ENCODE measurements at places on chromosomes 11 and 22.

GRCh38 chr11:4066910-4067309, 27.7 kb upstream of the RRM1 start:
- DNase-seq: peak; percentile 13

DNA sequence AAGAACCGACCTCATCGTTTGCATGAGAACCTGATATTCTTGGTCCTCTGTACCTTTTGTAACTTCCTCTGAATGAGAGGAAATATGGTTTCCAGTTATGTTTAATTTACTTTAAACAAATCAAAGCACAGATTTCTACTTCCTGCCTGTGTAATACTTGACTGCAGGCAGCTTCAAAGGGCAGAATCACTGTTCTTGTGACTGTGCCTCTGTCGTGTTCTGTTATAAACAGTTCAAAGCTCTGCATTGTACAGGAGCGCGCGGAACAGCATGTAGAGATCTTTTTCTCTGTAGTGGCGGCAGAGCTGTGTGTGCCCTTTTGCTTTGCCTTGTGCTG, 73.2 kb upstream of the CLDN5 start:
- DNase-seq: no peak

DNA sequence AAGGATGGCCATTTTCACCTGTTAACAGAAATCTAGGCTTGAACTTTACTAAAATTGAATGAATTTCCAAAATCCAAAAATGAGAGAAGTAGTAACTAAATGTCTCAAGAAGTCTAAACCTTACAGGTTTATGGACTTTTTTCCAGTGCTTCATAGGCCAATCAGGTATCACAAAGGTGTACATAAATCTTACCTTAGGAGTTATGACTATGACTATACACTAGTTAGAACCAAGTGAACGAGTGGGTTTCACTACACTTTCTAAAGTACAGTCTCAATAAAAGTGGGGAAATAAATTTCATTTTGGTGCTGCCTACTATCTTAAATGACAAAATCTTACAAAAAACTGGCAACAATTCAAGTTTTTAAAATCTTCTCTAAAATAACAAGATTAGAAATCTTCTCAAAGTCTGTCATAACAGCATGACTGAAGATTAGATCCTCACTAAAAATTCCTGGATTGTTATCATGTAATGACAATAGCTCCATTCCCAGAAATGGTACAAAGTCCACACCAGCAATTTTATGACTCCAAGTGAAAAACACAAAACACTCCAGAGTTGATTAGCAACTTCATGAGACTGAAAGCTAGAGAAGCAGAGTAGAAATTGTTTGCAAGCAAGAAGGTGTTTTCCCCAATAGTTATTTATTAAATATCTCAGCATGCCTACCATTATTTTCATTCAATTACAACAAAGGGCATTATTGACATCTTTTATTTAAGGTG, 20.9 kb downstream of the SOX6 start:
- DNase-seq: no peak

GRCh38 chr22:49152127-49152938, 675.3 kb downstream of the BRD1 start:
- no peak for DNase-seq

DNA sequence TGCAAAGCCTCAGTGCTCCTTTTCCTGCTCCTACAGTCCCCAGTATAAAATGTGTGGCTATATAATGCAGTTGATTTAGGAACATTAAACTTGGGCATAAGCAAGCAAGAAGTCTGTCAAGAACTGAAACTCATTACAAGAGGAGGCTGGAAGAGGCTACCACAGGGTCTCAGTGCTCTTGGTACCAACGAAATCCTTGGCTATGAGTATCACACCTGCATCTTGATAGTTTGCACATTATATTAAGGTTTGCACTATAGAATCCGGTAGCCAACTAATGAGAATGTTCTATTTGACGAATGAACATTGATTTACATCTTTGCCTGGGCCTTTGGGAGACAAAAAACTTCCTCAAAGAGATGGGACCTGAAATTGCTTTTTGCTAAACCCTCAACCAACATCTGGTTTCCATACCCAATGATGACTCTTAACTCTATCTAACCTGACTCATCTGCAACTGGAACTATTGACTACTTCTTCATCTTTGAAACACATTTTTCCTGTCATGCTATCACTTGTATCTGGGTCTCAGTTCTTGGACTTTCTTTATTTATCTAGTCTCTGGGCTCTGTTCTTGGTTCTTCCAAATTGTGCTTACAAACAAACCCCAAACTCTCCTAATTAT, 207.2 kb upstream of the CTSC start:
- DNase-seq: no peak

- no peak for DNase-seq
These were observed 1.8 kb downstream of the ALKBH8 start for GRCh38 chr11:107563702-107564101.

- DNase-seq: no peak
These were observed 3.2 kb upstream of the KLHDC7B start for GRCh38 chr22:50542416-50542927.

DNA sequence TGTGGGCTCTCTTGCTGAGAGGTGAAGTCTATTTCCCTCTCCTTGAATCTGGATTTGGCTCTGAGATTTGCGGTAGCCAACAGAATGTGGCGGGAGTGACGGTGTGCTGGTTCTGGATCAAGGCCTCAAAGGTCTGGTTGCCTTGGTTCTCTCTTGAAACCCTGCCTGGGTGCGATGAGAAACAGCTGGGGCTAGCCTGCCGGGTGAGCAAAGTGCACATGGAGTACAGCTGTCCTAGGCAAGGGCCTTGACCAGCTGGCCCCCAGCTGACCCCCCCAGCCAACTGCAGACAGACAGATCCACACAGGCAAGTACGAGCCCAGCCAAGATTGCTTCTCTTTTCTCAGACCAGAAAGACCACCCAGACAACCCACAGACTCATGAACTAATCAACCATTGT, 10.8 kb downstream of the SUN2 start:
- DNase-seq: no peak

DNA sequence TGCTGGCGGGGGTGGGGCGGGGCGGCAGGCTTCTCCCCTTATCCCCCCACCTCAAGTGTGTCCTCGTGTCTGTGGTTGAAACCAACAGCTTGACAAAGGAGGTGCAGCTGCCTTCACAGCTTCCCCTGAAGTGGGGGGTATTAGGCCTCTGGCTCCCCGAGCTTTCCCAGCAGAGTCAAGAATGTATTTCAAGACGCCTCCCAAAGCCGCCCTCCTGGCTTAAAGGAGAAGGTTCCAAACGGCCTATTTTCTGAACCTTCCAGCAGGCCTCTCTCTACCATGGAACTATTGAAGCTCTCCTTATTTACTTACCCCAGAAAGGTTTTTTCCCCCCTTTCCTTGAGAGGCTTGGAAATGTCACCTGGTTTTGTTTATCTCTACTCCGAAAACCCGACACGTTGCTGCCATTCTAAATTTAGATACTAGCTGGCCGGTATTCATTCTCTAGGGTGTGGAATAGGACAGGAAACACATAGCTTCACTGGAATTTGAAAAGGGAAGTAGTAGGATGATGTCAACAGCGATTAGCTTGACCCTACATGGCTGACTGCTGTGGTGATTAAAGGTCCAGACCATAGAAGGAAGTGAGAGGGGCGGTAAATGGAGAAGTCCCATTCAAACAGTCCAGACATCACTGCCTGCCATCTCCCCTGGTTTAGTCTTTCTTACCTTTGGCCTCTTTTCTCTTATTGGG, 671 bp upstream of the PICALM start:
- peak; percentile 60 for DNase-seq

- DNase-seq: peak; percentile 87
These were observed at the start of gene FERMT3 for GRCh38 chr11:64206457-64207255. TSS of gene FERMT3 (plus strand) at chr11:64206721. CDS start at chr11:64207365, 644 bp downstream.

- DNase-seq: peak; percentile 79
These were observed 57.1 kb downstream of the TRAF6 start for GRCh38 chr11:36452961-36453360.

DNA sequence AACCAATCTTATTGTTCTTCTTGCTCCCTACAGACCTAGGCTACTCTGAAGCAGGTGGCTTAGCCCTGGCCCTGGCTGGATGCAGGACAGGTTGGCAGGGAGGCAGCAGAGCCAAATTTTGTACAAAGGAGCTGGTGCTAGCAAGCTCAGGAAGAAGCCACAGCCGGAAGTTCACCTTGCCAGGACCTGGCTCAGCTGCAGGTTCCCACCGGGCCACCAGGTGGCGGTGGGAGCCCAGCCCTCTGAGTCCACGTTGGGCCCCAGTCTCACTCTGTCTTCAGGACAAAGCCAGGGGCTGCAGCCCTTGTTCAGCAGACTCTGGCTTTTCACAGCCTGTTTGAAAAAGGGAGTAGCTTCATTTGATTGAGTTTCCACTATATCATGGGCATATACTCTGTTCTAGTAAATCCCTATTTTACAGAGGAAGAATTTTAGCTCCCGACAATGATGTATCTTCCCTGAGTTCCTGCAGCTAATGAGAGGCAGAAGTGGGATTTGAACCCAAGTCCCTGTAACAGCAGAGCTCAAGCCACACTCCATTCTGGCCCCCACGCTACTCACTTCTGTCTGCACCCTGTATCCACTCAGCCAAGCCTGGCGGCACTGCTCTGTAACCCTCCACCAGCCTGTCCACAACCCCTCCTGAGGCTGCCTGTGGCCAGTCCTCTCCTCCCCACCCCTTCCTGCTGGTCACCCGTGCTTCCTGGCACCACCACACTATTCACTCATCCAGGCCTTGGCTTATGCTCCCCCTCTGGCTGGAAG, 3.3 kb downstream of the TKFC start:
- peak; percentile 77 for DNase-seq

GRCh38 chr22:49825944-49826602, 1.6 kb downstream of the BRD1 start:
- no peak for DNase-seq

- DNase-seq: peak; percentile 70
These were observed at the start of gene SCUBE1 for GRCh38 chr22:43343262-43343669. TSS of gene SCUBE1 (minus strand) at chr22:43343372. CDS start at chr22:43343261, 111 bp downstream.
